Endodermal cell (in vitro differentiated cells): ENCODE measurements at places on chromosomes 6 and 20. TPM values are rescaled to one million over a fixed set of nuclear protein-coding genes. Genes with fewer than 3 reads are reported as not detected.

RAET1L gene
- total RNA-seq = not detected in 2 replicates

- no peak overlapping the region for H3K4me3 ChIP-seq
- no peaks in the 10 kb centered on the region for H3K27me3 ChIP-seq
- no peaks in the 10 kb centered on the region for H3K4me1 ChIP-seq
- no peak for DNase-seq
- H3K36me3 ChIP-seq = no peaks in the 10 kb centered on the region
Observed at GRCh38 chr20:1651268-1652058, 6.1 kb downstream of the SIRPG start.

DNA sequence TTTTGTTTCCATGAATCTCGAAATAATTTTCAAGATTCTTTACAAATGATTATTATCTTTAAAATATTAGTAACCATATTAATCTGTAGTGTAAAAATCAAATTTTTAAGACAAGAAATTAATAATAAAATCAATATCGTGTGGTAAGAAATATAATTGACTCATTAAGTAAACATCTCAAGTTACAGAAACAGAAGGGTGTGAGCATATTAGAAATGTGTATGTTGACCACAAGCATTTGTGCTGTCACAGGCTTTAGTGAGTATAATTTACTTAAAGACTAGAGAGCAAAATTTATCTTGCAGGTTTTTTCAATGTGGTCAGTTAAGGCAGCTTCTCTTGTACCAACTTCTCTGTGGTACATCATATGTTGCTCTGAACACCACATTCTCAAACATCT, 566.5 kb upstream of the IRAK1BP1 start:
- no peaks in the 10 kb centered on the region for H3K4me1 ChIP-seq
- no peaks in the 10 kb centered on the region for H3K27me3 ChIP-seq
- H3K4me3 ChIP-seq = no peak overlapping the region
- no peak for DNase-seq
- H3K27ac ChIP-seq = no peak overlapping the region

GRCh38 chr6:11414176-11414963, 123.2 kb upstream of the TMEM170B start:
- H3K27me3 ChIP-seq = no peaks in the 10 kb centered on the region
- no peaks in the 10 kb centered on the region for H3K36me3 ChIP-seq
- no peak overlapping the region for H3K4me3 ChIP-seq
- H3K27ac ChIP-seq = no peak overlapping the region

DNA sequence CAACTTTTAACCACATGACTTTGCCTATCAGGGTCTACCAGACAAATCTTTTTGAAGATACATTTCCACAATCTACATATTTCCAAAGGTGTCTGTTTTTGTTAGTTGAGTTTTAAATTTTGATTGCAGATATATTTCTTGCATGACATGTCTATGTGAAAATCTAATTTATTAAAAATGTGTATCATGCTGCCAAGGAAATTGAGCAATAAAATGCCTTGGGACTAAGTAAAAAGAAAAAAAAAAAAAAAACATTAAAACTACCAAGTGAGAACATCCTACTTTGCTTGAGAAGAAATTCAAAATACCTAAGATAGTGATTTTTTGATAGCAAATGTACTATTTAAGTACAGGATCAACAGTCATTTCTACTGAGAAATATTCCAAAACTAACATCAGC, 17.7 kb downstream of the SLC17A5 start:
- no peak overlapping the region for H3K27ac ChIP-seq
- no peak overlapping the region for H3K4me3 ChIP-seq
- H3K36me3 ChIP-seq = no peaks in the 10 kb centered on the region

RNF144B gene
- 1.0 to 1.8 TPM (median 1.4 TPM) in 3 replicates for total RNA-seq

RPS6KA2 gene
- 15.3 to 17.9 TPM (median 15.9 TPM) in 3 replicates for total RNA-seq

DNA sequence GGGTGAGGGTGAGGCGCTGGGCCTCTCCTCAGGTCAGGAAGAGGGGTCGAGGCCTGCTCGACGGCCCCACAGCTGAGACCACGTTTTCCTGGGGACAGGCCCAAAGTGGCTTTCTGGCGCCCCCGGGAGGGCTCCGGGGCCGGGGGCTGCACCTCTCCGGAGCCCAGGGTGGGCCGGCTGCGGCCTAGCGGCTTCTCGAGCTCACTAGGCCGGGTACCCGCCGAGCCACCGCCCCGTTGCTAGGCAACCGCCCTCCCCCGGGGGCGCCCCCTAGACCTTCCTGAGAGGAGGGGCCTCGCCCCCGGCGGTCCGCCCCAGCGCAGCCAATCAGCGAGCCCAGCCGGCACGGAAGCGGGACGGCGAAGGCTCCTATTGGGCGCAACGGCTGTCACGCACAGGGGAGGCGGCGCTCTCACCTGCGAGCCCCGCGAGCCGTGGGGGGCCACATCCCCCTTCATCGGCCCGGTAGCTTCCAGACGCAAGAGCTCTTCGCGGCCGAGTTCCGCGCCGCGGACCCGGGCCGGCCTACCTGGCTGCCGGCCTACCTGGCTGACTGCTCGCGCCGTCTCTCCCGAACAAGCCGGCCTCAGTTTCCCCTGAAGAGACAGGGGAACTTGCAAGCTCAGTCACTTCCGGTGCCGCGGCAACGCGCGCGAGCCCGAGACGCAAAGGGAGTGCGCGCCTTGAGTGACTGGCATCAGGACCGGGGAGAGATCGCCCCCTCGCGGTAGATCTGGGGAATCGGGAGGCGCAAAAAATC, 831 bp upstream of the BCL2L1 start:
- H3K36me3 ChIP-seq = peaks cover 28% of the 10 kb centered on the region
- H3K27ac ChIP-seq = peak overlapping the region; percentile 98
- DNase-seq = peak; percentile 99
- no peaks in the 10 kb centered on the region for H3K27me3 ChIP-seq
- peaks cover 9% of the 10 kb centered on the region for H3K4me1 ChIP-seq

DNA sequence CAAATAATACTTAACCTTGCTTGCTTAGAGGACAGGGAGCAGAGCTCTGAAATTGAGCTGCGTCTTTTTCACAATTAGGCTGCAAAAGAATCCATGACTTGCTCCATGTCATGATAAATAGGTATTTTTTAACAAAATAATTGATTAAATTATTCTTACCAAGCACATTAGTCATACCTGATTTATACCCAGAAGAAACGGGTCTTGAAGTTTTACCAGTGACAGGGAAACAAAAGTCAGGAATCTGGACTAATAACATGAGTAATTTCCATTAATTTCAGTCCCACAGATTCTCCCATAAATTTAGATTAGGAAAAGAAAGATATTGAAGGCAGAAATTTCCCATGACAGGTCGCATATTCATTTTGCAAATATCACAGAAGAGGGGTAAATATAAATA, 85.0 kb upstream of the BMP5 start:
- no peak for DNase-seq
- no peaks in the 10 kb centered on the region for H3K36me3 ChIP-seq
- no peak overlapping the region for H3K4me3 ChIP-seq

COX4I2 gene
- 2.0 TPM in 1 of 3 replicates, not detected in the others for total RNA-seq

GRCh38 chr6:110548110-110548847, 71.9 kb upstream of the SLC22A16 start:
- no peak overlapping the region for H3K27ac ChIP-seq
- peaks cover 2% of the 10 kb centered on the region for H3K4me1 ChIP-seq
- H3K36me3 ChIP-seq = no peaks in the 10 kb centered on the region
- DNase-seq = no peak
- H3K27me3 ChIP-seq = peaks cover 4% of the 10 kb centered on the region

RBM39 gene
- total RNA-seq = 289 and 332 TPM in 2 replicates

GABRR1 gene
- total RNA-seq = 0.63 TPM in 1 of 3 replicates, not detected in the others

- no peak overlapping the region for H3K27ac ChIP-seq
- H3K36me3 ChIP-seq = no peaks in the 10 kb centered on the region
- H3K4me1 ChIP-seq = no peaks in the 10 kb centered on the region
Observed at GRCh38 chr6:157246771-157247484, 76.4 kb downstream of the TMEM242 start.

DNA sequence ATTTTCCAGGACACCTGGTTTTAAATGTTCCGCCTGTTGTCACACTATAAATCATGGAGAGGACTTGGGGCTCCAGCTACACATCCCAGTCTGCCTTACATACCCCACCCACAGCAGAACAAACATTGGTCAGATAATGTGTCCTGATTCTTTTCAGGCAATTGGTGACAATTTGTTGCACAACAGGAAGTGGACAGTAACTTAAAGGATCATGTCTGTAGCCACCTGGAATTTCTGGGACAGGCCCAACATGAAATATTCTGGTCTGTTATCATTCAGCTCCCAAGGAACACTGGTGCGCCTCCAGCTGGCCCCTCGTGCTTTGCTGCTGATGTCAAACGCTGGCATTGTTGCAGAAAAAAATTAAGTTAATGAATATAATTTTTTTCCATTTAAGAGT, 117.2 kb downstream of the SOBP start:
- DNase-seq = no peak
- no peak overlapping the region for H3K27ac ChIP-seq
- H3K36me3 ChIP-seq = no peaks in the 10 kb centered on the region

PRL gene
- not detected in 3 replicates for total RNA-seq

- H3K27ac ChIP-seq = no peak within 1 kb of the TSS
- H3K4me3 ChIP-seq = no peak within 1 kb of the TSS
- peaks cover 2% of the 10 kb centered on the region for H3K27me3 ChIP-seq
- H3K36me3 ChIP-seq = no peaks in the 10 kb centered on the region
- DNase-seq = no peak
Observed at GRCh38 chr6:32529697-32530430, at the start of gene HLA-DRB5. Gene HLA-DRB5 (minus strand): TSS chr6:32530287. CDS start chr6:32530224, 63 bp downstream.

DNA sequence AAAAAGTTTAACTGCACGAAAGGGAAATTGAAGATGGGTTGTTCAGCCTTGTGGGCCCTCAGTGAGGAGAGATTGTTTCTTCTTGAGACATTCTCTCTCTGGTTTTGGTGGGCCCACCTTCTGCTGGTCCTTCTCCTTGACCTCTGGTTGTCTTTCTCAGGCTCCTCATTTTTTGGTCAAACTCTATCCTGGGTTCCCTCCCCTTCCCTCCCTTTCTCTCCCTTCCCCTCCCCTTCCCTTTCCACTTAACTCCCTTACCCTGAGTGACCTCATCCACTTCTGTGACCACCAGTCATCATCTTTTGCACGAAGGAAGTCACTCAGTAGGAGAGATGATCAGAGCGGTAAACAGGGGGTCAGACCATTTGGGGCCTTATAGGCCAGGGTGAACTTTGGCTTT, 71.5 kb upstream of the RALY start:
- no peak overlapping the region for H3K27ac ChIP-seq
- DNase-seq = no peak
- H3K4me1 ChIP-seq = no peaks in the 10 kb centered on the region
- H3K27me3 ChIP-seq = no peaks in the 10 kb centered on the region

DNA sequence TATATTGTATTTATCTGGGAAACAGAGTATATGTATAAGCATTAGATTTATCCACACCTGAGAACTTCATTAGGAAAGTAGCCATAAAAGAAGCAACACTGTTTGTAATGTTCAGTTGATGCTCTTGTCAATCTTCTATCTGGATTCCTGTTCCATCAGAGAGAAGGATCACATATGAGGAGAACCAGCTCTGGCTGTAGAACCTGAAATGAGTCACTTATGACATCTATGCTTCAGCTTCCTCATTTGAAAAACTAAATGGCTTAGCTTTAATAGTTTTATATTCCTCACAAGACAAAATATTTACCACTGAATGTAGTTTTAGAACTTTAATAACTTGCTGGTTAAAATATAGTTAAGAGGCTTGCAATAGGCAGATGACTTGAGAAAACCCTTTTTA, 144.7 kb downstream of the TASP1 start:
- H3K36me3 ChIP-seq = no peaks in the 10 kb centered on the region
- H3K27me3 ChIP-seq = no peaks in the 10 kb centered on the region
- peaks cover 4% of the 10 kb centered on the region for H3K4me1 ChIP-seq
- H3K27ac ChIP-seq = no peak overlapping the region

DNA sequence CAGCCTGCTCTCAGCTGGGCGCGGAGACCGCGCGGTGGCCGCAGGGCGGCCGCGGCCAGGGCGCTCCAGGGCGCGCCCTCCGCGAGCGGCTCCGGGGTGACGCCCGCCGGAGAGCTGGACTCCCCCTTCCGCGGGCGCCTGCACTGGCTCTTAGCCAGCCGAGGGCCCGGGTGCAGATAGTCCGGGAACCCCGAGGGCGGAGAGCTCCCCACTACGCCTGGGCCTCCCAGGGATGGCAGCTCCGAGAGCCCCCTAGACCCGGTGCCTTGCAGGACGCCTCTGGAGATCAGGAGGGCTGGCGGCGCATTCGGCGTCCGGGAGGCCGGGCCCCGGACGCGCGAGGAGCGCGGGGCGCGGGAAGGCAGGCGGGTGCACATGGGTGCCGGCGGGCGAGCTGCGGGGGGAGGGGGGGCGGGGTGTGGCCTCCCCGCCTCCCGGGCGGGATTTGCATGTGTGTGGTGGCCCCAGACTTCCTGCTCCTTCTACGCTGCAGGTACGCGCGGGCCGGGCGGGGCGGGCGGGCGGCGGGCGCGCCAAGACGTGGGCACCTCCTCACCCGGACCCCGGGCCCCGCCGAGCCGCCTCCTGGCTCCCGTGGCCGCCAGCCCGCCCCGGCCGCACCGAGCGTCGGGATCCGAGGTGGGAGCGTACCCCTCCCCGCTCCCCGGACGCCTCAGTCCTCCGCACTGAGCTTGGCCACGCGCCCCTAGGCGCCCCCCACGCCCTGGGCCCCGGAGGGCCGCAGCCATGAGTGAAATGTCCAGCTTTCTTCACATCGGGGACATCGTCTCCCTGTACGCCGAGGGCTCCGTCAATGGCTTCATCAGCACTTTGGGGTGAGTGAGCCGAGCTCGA, at the start of gene ITPR3:
Gene ITPR3, plus strand, starts transcription at position 467 of the 855 bp plus-strand sequence. Its CDS starts 281 bp downstream, at position 748.
- DNase-seq = peak; percentile 83
- H3K4me3 ChIP-seq = peak within 1 kb of the TSS; percentile 86
- H3K27ac ChIP-seq = no peak within 1 kb of the TSS
- no peaks in the 10 kb centered on the region for H3K36me3 ChIP-seq
- no peaks in the 10 kb centered on the region for H3K4me1 ChIP-seq

C6orf15 gene
- total RNA-seq = not detected in 2 replicates

GRCh38 chr6:105041880-105042279, 85.0 kb downstream of the LIN28B start:
- no peaks in the 10 kb centered on the region for H3K4me1 ChIP-seq
- no peaks in the 10 kb centered on the region for H3K27me3 ChIP-seq
- no peak overlapping the region for H3K4me3 ChIP-seq
- peaks cover 5% of the 10 kb centered on the region for H3K36me3 ChIP-seq

- no peak overlapping the region for H3K27ac ChIP-seq
- H3K27me3 ChIP-seq = no peaks in the 10 kb centered on the region
- no peak for DNase-seq
- no peak overlapping the region for H3K4me3 ChIP-seq
- no peaks in the 10 kb centered on the region for H3K36me3 ChIP-seq
- H3K4me1 ChIP-seq = no peaks in the 10 kb centered on the region
Observed at GRCh38 chr20:48147311-48147710, 362.0 kb upstream of the SULF2 start.

FAM83B gene
- total RNA-seq = 13.9 and 14.9 TPM in 2 replicates

DNA sequence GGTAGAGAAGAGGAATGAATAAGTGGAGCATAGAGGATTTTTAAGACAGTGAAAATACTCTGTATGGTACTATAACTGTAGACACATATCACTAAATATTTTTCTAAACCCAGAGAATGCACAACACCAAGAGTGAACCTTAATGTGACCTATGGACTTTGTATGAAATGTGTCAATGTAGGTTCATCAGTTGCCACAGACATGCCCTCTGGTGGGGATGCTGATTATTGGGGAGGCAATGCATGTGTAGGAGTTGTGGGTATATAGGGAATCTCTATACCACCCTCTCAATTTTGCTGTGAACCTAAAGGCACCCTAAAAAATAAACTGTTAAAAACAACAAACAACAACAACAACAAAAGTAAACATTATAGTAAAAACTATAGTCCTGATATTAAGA, 293.7 kb downstream of the RNF144B start:
- no peak overlapping the region for H3K27ac ChIP-seq
- DNase-seq = no peak
- no peaks in the 10 kb centered on the region for H3K27me3 ChIP-seq
